ENCODE measurements at places on chromosomes 4 and X.

DNA sequence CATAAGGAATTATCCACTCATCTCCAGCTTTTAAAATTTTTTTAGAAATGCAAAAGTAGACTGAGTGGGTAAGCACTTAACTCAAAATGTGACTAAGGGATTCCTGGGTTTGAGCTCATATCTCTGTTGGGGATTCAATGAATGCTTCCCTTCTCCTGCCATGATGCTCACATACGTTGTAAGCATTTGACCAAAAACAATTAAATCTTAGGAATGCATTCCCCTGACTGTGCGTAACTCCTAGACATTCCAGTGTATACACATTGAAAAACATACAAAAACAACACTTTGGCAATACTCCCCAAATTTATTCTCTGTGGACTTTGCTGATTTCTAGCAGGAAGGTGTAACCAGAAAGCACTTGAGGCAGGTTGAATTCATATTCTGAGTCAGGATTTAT is 29.8 kb downstream of the SPANXA2 start:
- DNase-seq, result no peak

DNA sequence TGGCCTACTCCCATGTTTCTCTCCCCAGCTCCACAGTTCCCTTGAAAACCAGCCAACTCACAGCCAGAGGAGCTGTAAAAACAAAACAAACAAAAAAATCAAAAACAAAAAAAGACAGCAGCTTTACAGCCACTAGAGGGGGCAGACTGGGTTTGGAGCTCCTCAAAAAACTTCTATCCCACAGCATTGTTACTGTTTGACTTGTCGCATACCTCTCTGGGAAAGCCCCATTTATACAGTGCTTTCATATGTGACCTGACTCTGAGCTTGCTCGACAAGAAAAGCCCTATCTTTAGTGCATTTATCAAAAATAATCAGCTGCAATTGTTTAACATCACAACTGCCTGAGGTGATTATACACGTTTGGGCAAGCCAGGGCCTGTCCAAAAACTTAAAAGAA is 21.6 kb downstream of the TSPAN6 start:
- no peak for DNase-seq

DNA sequence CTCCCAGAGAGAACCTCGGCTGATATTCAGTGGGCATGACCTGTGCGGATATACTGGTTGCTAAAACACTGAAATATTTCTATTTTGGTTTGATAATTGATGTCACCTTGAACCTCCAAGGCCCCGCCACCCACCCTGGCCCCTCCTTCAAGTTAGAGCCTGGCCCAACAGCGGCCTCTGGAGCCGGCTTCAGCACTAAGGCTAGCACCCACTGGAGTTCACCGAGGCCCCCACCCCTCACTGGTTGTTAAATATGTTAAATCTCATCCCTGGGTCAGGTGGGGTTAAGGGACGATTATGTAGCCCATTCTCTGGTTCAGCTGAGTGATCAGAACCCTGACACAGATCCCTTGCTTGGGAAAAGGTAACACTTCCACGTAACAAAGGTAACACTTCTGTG is 24.3 kb downstream of the SEL1L3 start:
- no peak for DNase-seq

DNA sequence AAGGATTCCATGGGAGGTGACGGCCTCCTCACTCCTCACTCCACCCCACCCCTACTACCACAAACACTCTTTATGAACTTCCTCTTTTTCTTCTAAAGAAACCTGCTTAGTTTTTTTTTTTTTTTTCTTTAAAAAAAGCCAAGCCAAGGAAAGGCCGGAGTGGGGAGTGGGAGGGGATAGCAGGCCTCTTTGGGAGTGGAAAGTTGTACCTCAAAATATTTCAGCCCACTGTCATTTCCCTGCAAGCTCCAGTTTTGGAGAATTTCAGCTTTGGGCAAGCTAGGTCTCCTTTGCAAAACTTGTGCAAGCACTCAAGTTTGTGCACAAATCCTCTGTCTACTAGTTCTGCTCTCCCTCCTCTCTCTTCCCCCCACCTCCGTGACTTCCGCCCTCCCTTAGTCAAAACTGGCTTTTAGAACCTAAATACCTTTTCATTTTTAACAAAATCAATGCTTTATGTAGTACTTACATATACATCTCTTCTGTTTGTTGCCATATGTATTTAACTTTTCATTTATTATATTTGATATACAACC is 512 bp upstream of the ANTXR2 start:
- DNase-seq, result no peak

DNA sequence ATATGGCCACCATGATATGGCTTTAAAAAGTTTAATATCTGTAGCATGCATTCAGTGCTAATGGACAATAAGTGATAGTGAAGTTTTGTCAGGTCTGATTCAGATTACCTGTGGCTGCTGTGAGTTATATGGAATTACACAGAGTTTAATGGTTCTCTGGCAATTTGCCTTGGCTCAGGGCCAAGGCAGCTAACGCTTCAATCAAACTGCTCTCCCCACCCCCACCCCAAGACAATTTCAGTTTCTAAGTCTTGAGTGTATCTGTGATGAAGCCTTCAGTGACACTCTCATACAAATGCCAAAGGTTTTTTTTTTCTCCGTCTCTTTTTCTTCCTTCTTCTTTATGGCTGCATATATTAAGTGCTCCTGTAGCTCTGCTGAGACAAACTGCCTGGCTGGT is 106.6 kb downstream of the SHROOM4 start:
- DNase-seq, result no peak

DNA sequence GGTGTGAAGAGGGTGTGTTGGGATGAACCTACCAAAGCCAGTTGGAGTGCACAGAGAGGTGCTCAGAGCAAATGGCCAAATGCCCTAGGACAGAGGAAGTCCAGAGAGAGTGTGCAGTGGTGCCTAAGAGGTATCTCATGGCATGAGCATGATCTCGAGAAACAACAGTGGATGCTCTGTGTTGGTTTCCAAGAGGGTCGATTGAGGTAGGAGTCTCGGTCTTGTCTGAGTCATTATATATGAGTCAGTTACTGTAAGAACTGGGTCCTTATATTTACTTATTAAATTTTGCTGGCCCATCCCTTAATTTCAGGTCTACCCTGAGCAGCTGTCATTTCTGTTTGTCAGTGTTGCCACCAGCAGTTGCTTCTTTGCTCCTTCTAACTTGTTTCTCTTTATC is 86.6 kb upstream of the TMEM150C start:
- no peak for DNase-seq

- DNase-seq, result no peak
Measured at GRCh38 chr4:152936446-152937335, 568 bp downstream of the FHDC1 start.

- DNase-seq, result no peak
Measured at GRCh38 chr4:114603497-114603896, 4.9 kb downstream of the UGT8 start.

- DNase-seq, result no peak
Measured at GRCh38 chrX:106670631-106671030, 55.9 kb upstream of the RNF128 start.

DNA sequence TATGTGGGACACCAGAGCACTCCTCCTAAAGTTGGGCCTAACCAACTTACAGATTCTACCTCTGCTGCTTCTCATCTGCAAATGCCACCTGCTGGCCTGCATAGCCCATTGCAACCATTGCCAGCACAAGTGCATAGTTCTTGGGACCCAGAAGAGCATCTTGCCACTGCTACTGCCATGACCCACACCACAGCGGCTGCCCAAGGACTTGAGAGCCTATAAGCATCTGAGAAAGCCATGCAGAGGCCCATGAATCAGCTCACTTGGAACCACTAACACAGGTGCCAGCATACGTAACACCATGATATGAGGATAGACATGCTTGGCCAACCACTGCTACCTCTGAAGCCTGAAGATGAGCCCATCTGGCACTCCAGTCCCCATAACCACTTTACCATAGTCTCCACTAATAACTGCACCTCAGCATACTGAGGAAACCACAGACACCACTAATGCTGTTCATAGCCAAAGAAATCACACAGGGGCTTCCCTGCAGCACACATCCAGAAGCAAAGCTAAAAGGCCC is 258.1 kb upstream of the AGTR2 start:
- no peak for DNase-seq

DNA sequence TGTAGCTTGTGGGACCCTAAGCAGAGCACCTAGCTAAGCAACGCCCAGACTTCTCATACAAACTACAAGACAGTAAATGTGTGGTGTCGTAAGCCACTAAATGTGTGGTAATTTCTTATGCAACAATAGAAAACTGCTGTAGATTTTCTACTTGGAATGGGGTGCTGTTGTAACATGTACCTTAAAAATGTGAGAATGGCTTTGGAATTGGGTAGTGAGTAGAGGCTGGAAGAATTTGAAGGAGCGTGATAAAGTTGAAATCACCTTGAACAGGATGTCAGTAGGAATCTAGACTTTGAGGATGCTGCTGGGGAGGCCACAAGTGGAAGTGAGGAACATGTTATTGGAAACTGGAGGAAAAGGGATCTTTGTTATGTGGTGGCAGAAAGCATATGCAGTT is 43.2 kb upstream of the FUNDC1 start:
- DNase-seq, result no peak
